Right atrium auricular region (tissue), 2 donors: ENCODE measurements at places on chromosomes 7 and 10. TPM values are rescaled to one million over a fixed set of nuclear protein-coding genes. Genes with fewer than 3 reads are reported as not detected.

The KIF11 gene
- total RNA-seq: 1.4 TPM

The VWDE gene
- total RNA-seq: 14.4 TPM

The LRIT1 gene
- total RNA-seq: not detected

The ZC3HAV1L gene
- 9.4 TPM for total RNA-seq

The ANKMY2 gene
- total RNA-seq: 33.7 TPM

The SCART1 gene
- total RNA-seq: 0.24 TPM

The BICC1 gene
- total RNA-seq: 15.7 TPM

The TAS2R4 gene
- total RNA-seq: not detected

DNA sequence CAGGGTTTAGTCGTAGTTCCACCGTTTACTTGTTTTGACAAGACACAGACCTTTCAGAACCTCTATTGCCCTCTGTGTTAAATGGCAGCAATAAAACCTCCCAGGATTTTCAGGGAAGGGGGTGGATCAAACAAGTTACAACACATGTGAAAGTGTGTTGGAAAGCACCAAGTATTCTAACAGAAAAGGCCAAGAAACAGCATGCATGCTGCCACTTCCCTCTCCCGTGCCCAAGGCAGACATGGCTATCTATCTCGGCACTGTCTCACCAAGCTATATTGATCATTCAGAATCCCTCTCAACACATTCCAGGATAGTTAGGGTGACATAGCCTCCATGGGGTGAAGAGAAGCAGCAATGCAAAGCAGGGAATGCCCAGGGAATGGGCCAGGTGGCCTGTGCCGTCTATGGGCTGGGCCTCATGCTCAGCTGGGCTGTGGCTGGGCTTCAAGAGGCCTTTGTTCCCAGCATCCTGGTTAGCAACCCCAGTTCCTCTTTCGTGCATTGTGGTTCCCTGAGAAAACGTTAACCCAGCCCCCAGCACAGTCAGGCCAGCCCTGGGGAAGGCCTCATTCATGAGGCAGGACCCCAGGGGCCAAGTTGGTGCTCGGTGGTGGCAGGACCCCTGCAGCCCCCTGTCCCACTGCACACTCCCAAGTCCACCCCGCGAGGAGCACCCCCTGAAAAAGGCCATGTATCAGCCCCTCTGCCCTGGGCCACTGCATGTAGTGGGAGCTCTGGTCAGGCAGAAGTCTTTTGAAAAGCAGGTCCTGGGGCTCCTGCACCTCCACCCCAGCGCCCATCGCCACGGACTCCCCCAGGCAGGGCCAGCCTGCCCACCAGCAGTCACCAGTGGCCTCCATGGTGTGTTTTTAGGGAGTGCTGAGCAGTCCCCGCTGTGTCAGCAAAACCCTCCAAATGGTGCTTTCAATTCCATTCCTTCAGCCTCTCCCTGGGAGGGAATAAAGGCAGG lies 25.5 kb downstream of the VSIR start:
- no peaks in the 10 kb centered on the region for H3K27me3 ChIP-seq
- no peak overlapping the region for H3K4me3 ChIP-seq
- H3K36me3 ChIP-seq: peaks cover 24% of the 10 kb centered on the region
- H3K27ac ChIP-seq: peak overlapping the region; percentile 67
- no peaks in the 10 kb centered on the region for H3K4me1 ChIP-seq
- no peak for DNase-seq

DNA sequence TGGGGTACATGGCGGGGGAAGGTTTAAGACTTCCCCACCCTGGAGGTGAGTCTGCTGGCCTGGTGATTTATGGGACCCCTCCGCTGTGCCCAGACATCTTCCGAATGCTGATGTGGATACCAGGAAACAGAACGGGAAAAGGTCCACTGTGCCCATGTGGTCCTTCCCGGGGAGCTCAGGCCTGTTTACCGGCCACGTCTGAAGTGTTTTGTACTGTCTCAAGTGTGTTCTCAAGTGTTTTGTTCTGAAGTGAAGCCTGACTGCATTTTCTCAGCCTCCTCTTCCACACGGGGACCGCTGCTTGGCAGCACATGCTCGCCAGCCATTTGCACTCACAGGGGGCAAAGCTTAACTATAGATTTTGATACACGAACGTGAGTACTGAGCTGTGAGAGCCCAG lies 127.2 kb downstream of the TEX36 start:
- H3K27me3 ChIP-seq: no peaks in the 10 kb centered on the region
- no peaks in the 10 kb centered on the region for H3K4me1 ChIP-seq
- no peak overlapping the region for H3K27ac ChIP-seq
- no peaks in the 10 kb centered on the region for H3K36me3 ChIP-seq
- no peak overlapping the region for H3K4me3 ChIP-seq

DNA sequence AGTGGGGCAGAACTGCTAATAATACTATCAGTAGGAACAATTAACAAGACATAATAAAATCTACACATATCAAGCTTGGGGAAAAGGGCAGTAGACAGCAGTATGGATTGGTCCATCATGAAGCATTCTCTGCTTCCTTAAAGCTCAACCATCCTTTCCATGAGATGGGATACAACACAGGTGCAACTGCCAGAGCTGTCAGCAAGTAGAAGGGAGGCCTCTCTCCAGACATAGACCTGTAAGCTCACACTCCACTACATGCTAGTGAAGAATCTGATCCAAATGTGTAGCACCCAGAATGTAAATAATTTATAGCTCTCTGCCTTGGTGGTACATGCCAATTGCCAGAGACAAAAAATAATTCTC lies 41.5 kb upstream of the ANAPC16 start:
- peaks cover 38% of the 10 kb centered on the region for H3K4me1 ChIP-seq
- peak overlapping the region; percentile 27 for H3K27ac ChIP-seq
- no peak overlapping the region for H3K4me3 ChIP-seq
- no peaks in the 10 kb centered on the region for H3K27me3 ChIP-seq
- H3K36me3 ChIP-seq: peaks cover 13% of the 10 kb centered on the region
- no peak for DNase-seq

GRCh38 chr10:13651969-13652720 lies 65.4 kb downstream of the PRPF18 start:
- peaks cover 65% of the 10 kb centered on the region for H3K36me3 ChIP-seq
- H3K4me3 ChIP-seq: no peak overlapping the region
- DNase-seq: no peak
- no peaks in the 10 kb centered on the region for H3K27me3 ChIP-seq

GRCh38 chr10:775245-776075 lies 86.0 kb upstream of the DIP2C start:
- no peak overlapping the region for H3K4me3 ChIP-seq
- H3K27ac ChIP-seq: no peak overlapping the region
- no peaks in the 10 kb centered on the region for H3K4me1 ChIP-seq
- H3K27me3 ChIP-seq: no peaks in the 10 kb centered on the region
- peak; percentile 48 for DNase-seq

- no peak overlapping the region for H3K4me3 ChIP-seq
- no peaks in the 10 kb centered on the region for H3K27me3 ChIP-seq
- peaks cover 47% of the 10 kb centered on the region for H3K4me1 ChIP-seq
- DNase-seq: no peak
- H3K36me3 ChIP-seq: peaks cover 48% of the 10 kb centered on the region
Observed at GRCh38 chr10:29533696-29534285, 101.0 kb downstream of the SVIL start.

DNA sequence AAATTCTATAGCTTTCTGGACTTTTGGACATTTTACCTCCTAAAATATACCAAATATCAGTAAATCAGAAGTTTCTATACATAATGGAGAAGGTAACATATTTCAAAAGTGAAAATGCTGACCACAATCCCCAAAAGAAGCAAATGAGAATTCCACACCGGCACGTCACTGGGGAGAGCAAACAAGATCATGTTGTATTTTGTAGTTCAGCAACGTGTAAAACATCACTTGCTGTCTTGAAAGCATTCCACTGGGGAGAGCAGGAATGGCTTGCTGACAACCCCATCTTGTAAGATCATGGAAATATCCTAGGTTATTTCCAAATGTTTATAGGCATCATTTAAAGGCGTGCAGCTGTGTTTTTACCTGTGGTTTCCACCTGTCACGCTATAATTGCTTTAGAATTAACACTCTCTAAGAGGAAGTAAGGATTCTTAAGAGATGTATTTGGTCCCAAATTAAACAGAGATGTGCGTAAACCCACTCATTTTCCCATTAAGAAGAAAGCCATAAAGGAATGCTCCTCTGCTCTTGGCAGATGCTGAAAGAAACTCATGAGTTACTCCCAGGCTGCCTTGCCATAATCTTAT lies 397.1 kb upstream of the POT1 start:
- DNase-seq: no peak
- no peak overlapping the region for H3K27ac ChIP-seq
- no peaks in the 10 kb centered on the region for H3K27me3 ChIP-seq
- no peaks in the 10 kb centered on the region for H3K36me3 ChIP-seq

GRCh38 chr7:119708891-119709290 lies 564.1 kb upstream of the KCND2 start:
- no peak for DNase-seq
- no peaks in the 10 kb centered on the region for H3K27me3 ChIP-seq
- no peak overlapping the region for H3K4me3 ChIP-seq
- no peaks in the 10 kb centered on the region for H3K4me1 ChIP-seq
- H3K27ac ChIP-seq: no peak overlapping the region

GRCh38 chr7:46109437-46109836 lies 188.4 kb upstream of the IGFBP3 start:
- H3K4me1 ChIP-seq: no peaks in the 10 kb centered on the region
- no peaks in the 10 kb centered on the region for H3K27me3 ChIP-seq
- no peak for DNase-seq
- H3K36me3 ChIP-seq: no peaks in the 10 kb centered on the region
- no peak overlapping the region for H3K27ac ChIP-seq

DNA sequence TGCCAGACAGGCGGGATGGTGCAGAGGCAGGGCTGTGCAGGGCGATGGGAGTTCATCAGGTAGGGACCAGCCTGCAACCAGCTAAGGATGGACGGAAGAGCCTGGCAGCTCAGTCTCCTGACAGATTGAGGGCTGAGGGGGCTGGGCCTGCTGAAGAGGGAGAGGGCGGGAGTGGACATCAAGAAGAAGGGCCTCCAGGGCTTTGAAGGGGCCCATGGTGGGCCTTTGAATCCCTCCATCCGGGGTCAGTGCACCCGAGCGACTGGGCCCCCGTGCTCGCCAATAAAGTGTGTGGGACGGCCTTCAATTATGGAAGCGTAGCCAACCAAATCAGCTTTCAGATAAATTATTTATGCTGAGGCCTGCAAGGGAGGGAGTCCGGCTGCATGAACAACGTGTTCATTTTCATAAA lies 431.2 kb downstream of the RPS24 start:
- H3K36me3 ChIP-seq: no peaks in the 10 kb centered on the region
- no peak overlapping the region for H3K4me3 ChIP-seq
- H3K27ac ChIP-seq: no peak overlapping the region
- no peak for DNase-seq
- H3K4me1 ChIP-seq: no peaks in the 10 kb centered on the region

- no peaks in the 10 kb centered on the region for H3K4me1 ChIP-seq
- peak overlapping the region; percentile 26 for H3K27ac ChIP-seq
- no peak overlapping the region for H3K4me3 ChIP-seq
- no peaks in the 10 kb centered on the region for H3K27me3 ChIP-seq
Observed at GRCh38 chr10:44045020-44045419, 339.9 kb downstream of the CXCL12 start.

DNA sequence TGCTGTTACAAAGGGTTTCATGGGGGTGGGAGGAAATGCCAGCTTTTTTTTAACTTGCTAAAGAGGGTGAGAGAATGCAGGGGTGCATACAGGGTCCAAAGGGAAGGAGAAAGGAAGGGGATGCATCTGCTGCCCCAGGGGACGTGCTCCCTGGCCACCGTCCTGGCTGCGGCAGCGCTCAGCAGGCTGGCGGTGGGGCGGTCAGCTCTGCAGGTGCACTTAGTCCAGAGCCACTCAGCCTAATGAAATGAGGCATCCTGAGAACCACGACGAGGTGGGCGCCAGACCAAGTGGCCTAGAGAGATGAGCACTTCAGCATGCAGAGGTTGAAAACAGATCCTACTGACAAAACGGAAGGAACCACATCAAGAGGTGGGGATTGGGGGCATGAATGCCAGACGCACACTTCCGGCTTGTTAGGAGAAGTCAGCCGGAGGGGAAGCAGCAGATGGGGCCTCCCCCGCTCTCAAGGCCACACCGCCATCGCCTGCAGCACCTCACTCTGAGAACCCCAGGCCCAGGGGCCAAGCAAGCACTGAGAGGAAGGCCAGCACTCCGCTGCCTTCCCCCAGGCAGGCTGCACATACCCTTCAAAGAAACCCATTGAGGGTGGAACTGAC lies 94.5 kb downstream of the MAD1L1 start:
- H3K4me3 ChIP-seq: no peak overlapping the region
- H3K27me3 ChIP-seq: no peaks in the 10 kb centered on the region
- H3K4me1 ChIP-seq: no peaks in the 10 kb centered on the region
- no peak for DNase-seq

DNA sequence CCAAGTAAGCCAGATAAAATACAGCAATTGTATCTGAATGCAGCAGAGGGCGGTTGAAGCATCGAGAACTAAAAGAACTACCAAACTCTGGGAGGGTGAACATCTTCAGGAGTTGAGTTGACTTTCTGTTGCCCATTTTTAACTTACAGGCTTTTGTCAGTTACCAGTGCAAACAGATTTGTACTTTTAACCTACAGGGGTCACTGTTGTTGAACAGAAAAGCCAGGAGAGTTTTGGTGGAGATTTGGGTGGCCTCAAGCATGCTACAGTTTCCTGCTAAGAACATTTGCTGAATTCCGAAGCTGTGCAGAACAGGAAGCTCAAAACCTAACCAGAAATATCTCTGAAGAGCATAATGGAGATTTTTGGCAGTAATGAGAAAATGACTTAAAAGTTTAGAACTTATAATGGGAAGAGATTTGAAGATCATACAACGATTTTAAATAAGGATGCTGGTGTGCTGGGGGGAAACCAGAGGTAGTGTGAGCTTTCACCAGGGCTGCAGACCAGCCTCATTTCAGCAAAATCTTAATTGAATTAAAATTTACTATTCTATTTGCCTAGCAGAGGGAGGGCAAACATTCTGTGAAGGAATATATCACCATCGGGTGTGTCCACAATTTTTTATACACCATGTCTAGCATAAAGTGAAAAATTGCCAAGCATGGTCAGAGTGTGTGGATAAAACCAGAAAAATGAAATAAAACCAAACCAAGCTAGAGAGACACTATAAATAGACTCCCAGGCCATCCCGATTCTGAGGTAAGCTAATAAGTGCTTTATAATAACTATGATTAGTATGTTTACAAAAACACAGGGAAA lies 208.6 kb upstream of the CCDC6 start:
- DNase-seq: no peak
- H3K36me3 ChIP-seq: no peaks in the 10 kb centered on the region
- H3K27me3 ChIP-seq: no peaks in the 10 kb centered on the region

DNA sequence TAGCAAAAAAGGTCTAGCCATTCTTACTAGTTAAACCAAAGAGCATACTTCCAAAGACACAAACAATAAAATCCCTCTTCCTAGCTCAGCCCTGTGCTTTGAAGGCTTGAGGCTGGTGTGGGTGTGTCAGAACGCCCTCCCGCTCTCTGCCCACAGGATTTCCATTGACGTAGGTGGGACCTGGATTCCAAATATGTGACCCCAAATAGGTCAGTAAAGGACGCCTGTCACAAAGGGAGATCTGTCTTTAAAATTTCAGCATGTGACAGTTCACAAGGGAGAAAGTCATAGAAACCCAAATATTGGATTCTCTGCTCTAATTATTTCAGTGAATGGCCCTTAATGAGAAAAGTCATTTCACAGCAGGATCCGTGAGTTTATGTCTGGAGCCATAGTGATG lies 39.9 kb upstream of the LYZL1 start:
- no peak overlapping the region for H3K27ac ChIP-seq
- H3K27me3 ChIP-seq: no peaks in the 10 kb centered on the region
- no peak for DNase-seq
- no peak overlapping the region for H3K4me3 ChIP-seq

- H3K36me3 ChIP-seq: no peaks in the 10 kb centered on the region
- DNase-seq: no peak
- no peaks in the 10 kb centered on the region for H3K4me1 ChIP-seq
Observed at GRCh38 chr7:14691034-14691433, 211.5 kb downstream of the DGKB start.
